ENCODE measurements at places on chromosomes 1 and 21.

- DNase-seq, result no peak
These were observed 233.1 kb upstream of the USP24 start for GRCh38 chr1:55448261-55448660.

- DNase-seq, result no peak
These were observed 107.0 kb downstream of the ZC3H11B start for GRCh38 chr1:219505886-219506285.

- no peak for DNase-seq
These were observed 491.3 kb upstream of the VAMP3 start for GRCh38 chr1:7279769-7280168.

DNA sequence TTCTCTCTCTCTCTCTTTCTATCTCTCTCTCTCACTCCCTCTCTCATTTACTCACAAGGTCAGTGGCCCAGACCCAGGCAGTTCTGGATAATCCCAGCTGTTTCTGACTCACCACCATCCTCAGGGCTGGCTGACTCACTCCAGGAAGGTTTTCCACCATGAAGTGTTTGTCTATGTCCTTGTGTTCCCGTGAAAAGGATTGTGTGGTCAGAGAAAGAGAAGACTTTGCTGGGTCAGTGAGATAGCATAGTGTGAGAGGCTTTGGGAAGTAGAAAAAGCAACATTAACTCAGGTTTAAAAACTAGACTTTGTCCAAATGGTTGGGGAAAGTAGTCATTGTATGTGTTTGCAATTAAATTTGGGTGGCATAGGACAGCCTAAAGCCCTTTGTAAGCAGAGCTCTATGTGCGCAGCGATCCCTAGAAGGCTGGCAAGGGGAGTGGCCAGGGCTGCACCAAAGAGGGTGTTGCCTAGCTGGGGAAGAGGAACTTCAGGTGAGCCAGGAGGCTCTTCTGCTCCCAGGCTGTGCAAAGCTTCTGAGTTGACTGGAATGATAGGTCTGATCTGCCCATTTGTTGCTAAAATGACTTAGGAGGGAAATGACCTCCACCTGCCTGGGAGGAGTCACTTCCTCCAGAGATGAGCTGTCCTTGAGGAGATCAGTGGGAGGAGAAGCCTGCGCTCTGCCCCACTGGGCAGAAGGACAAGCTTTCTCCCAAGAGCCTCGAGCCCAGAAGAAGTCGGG is 4.9 kb upstream of the CAPN2 start:
- no peak for DNase-seq

- no peak for DNase-seq
These were observed 39.6 kb downstream of the KIF1B start for GRCh38 chr1:10249808-10250457.

DNA sequence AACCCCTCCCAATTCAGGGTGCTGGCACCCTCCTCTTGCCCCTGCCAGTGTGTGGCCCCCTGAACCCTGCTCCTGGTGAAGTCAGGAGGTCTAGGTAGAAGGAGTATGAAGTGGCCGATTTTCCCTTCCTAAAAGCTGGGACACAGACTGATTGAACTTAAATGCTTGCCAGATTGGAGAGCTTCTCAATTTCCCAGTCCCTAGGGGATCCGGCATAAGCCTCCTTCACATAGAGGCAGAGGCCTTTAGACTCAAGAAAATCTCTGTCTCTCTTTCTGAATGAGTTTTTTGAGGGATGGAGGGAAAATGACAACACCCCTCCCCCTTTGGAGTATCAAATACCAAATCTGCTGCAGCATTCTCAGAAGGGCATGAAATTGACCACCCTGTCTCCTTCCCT is 51.5 kb downstream of the SYT2 start:
- DNase-seq, result no peak

DNA sequence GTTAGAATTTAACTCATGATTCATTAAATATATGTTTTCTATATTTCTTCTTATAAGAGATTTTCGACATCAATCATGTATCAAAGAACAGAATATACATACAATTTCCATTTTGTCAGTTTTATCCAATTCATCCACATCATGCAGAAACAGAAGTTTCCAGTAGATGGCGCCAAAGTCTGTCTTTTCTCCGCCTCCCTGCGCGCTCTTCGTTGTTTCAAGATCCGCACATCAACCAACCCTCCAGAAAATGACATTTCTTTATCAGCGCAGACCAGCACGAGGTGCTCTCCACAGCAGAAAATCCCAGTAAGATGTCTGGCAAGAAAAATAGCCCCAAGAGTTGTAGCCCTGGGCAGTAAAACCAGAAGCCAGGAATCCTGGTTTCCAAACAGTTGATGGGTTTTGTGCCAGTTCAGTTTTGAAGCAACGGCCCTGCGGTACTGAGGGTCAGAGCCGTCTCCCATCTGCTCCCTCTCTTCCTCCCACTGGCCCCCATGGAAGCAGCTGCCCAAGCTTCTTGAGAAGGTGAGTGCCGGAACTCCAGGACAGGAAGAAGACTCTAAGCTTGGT is 38.6 kb upstream of the GPR137B start:
- DNase-seq, result peak; percentile 69

- DNase-seq, result no peak
These were observed 15.4 kb downstream of the PDXK start for GRCh38 chr21:43734131-43734927.

- DNase-seq, result no peak
These were observed 213.1 kb upstream of the CAMK1G start for GRCh38 chr1:209370241-209370995.

GRCh38 chr1:173253046-173253445 is 45.9 kb upstream of the TNFSF4 start:
- no peak for DNase-seq

DNA sequence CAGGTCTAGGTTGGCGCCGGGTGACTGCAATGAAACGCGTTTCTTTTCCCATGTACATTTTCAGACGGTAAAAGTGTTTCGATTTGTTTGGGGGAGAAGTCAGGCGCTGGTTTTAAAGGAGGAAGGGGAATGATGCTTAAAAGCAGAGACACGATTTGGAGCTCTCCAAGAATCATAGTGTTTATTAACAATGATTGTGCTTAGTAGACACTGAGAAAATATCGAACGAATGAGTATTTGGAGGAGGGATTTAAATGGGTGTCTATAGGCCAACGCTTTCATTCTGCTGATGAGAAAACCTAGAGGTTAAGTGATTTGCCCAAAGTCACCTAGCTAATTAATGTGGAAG is 36.9 kb upstream of the JAK1 start:
- no peak for DNase-seq

- no peak for DNase-seq
These were observed 148.6 kb upstream of the HMGB4 start for GRCh38 chr1:33715195-33715811.

DNA sequence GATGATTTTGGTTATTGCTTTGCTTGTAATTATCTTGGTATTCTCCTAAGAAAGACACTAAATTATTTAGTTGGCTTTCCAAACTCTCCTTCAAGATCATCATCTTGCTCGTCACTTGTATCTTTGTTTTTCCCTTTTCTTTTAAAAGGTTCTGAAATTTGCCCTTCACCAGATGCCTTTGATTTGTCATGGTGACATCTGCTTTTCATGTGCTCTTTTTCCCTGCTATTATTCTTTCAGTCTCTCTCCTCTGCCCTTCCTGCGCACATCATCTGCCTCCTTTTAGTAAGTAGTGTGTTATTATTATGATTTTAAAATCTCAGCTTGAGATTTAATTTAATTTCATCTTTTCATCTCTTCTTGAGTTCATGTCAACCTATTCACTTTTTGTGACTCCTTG is 92.1 kb downstream of the BACH1 start:
- DNase-seq, result no peak

GRCh38 chr1:90616395-90616794 is 100.7 kb downstream of the BARHL2 start:
- no peak for DNase-seq

GRCh38 chr1:29688471-29689365 is 452.4 kb downstream of the PTPRU start:
- no peak for DNase-seq

- no peak for DNase-seq
These were observed 17.1 kb upstream of the KLHDC8A start for GRCh38 chr1:205373798-205374175.

- no peak for DNase-seq
These were observed 240.0 kb downstream of the NUF2 start for GRCh38 chr1:163561580-163562295.

GRCh38 chr1:232247669-232248068 is 382.3 kb downstream of the SIPA1L2 start:
- DNase-seq, result no peak

DNA sequence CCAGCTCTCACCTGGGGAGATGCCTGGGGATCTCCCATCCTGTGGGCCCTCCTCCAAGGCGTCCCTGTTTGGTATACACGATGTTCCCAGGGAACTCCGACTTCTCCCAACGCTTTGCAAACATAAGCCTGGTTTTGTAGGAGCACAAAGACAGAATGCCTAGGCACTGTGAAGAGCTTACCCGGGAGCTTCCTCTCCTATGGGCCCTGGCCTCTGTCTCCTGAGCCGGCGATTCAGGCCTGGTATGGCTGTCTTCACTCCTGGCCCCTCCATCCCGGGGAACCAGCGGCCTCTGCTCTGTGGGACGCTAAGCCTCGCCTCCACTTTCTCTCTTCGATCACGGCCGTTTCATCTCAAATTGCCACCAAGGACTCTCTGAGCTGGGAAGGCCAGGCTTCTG is 59.6 kb upstream of the ACTRT2 start:
- DNase-seq, result no peak

GRCh38 chr1:229110986-229111385 is 159.9 kb upstream of the RAB4A start:
- DNase-seq, result no peak

- no peak for DNase-seq
These were observed 1156.6 kb downstream of the PLA2G4A start for GRCh38 chr1:187985145-187985896.

DNA sequence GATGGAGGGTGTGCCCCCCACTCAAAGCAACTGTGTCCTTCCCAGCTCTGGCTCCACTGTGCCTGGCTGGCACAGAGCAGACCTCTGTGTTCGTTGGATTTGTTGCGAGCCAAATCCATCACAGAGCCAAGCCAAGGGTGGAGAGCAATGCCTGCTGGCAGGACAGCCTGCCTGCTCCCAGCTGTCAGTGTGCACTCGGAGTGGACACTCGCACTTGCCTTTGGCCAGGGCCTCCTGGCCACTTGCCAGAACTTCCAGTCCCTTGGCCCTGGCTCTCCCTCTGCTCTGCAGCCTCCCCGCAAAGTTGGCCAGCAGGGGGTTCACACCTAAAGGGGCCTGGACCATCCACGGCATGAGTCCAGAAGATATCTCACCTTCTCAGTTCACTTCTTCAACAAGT is 16.4 kb downstream of the HEYL start:
- DNase-seq, result no peak

- peak; percentile 71 for DNase-seq
These were observed 69.6 kb upstream of the LRRC8B start for GRCh38 chr1:89454845-89455521.

- peak; percentile 44 for DNase-seq
These were observed 45.7 kb downstream of the CAPZB start for GRCh38 chr1:19439464-19440171.

- DNase-seq, result no peak
These were observed 25.0 kb downstream of the GJA5 start for GRCh38 chr1:147735423-147735822.

- DNase-seq, result no peak
These were observed 108.7 kb downstream of the DMRTB1 start for GRCh38 chr1:53567851-53568250.

GRCh38 chr1:7094509-7094908 is 309.3 kb downstream of the CAMTA1 start:
- DNase-seq, result no peak

DNA sequence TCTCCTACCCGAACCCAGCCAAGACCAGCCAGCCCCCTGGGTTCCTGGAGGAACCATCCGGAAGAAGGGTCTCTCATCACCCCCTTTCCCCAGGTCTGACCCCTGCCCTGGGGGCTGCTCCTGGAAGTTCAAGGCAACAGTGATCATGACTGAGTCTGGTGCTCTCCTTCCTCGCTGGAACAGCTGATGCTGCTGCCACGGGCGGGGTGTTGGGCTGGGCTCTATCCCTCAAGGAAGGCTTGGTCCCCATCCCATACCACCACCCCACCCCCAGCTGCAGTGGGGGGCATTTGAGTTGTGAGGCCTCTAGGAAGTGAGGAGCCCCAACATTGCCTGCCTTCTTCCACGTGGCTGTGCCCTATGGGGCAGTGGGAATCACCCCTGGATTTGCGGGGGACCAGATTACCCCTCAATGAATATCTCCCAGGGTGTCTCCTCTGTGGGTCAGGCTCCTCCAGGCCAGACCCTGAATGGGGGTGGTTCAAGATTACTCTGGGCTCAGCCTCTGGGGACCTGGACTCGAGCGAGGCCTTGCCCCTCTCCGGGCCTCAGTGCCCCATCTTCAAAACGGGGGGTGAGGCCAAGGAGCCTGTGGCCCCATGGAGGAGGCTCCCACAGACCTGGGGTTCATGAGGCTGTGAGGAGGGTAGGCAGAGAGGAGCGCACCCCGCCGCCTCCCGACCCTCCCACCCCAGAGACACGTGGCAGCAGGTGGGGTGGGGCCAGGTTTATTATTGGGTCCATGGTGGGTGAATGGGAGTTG is 2.8 kb downstream of the MASP2 start:
- no peak for DNase-seq

DNA sequence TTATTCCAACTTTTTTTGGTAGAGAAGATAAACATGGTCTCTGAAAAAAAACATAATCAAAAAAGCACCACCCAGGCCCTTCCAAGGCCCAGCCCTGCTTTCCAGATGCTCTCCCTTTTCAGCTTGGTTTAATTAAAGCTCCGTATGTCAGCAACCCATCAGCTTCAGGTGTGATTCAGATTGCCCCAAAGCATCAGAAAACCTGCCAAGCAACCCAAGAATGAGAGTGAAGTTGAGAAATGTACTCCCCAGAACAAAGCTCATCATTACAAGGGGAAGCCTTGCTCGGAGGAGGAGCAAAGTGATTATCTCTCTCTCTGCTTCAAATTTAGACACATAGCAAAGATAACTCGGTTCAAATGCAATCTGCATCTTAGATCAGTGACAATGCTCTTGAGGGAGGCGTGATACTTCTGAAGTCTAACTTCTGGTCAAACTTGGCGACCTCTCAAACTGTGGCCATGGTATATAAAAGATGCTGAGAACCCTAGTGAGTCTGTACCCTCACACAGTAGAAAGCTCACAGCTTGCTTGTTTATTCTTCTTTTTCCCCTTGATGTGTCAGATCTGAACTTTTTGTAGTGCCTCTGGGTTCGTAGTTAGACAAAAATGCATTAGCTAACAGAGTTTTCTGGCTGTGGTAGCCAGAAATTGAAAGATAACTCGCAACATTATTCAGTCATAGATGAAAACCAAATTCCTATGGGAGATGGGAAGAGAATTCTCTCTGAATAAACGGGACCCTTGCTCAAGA is 63.3 kb upstream of the ZC3H11B start:
- DNase-seq, result no peak

GRCh38 chr1:233631810-233632405 is 18.0 kb downstream of the KCNK1 start:
- no peak for DNase-seq

- no peak for DNase-seq
These were observed 95.2 kb downstream of the NPHP4 start for GRCh38 chr1:5896706-5897660.

Data from CD4-positive, alpha-beta T cell treated with Interleukin-15 for 4 hours (primary cell).